ENCODE measurements at places on chromosomes 2 and 18. TPM values are rescaled to one million over a fixed set of nuclear protein-coding genes. Genes with fewer than 3 reads are reported as not detected.

MRPL53 gene
- 87.5 TPM for total RNA-seq

ERFE gene
- 0.44 TPM for total RNA-seq

TYW5 gene
- 4.5 TPM for total RNA-seq

CNPPD1 gene
- 49.3 TPM for total RNA-seq

RESP18 gene
- not detected for total RNA-seq
